ENCODE measurements at places on chromosomes 16 and 17.

- no peak for DNase-seq
Observed at GRCh38 chr16:19439483-19439882, 21.8 kb downstream of the TMC5 start.

DNA sequence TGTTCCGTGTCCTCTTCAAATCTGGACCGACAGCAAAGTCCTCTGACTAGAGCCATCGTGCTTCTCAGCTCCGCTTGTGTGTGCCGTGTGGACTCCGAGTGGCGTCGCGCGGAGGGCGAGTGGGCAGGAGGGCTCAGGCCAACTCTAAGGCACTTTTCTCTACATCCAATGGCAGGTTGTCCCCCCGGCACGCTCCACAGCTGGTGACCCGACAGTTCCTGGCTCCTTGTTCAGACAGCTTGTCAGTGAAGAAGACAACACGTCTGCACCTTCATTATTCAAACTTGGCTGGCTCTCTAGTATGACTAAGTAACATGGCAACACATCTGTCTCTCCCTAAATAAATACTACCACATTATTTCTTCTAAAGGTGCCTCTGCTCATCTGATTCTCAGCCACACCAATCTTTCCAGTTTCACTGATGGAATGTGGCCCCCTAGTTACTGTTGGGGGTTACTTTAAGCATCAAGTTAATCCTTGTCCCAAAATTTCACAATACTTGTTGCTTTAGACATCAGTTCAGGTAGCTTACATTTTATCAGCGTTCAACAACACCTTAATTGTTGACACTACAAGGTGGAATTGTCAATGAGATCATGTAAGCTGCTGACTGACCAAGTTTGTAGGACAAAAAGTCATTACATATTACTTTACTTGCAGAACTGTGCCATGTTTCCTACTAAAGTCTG lies 15.4 kb downstream of the COG1 start:
- DNase-seq, result no peak

DNA sequence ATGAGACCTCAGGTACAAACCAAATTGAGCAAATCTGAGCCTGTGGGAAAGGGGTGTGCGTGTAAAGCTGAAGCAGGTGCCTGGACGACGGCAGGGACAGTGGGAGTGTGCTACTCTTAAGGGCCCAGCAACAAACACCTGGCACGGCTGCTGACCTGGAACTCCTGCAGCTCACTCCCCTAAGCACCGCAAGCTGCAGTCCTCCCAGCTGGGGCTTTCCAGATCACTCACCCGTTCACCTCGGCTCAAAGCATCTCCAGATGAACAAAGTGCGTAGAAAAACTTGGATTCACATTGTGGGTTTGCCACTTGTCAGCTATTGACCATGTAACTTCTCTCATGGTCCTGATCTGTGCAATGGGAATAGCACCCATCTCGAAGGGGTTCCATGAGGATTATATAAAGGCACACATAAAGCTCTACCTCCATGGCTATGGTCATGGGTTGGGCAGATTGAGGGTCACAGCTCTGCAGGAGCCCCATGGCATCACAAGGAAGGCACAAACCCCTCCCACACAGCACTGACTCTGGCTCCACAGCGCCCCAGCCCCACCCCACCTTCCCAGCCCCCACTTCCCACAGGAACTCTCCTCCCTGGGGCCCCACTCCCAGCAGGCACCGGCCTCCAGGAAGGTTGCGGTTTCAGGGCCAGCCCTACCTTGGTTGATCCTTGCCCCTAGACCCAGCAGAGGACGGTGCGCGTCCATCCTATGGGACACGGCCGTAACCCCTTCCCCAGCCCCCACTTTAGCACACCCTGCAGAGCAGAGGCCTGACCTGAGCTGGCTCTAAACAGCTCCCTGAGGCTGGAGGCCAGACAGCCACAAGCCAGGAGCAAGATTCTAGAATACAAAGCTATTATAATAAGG lies 21.9 kb downstream of the ST3GAL2 start:
- no peak for DNase-seq

- DNase-seq, result peak; percentile 72
Observed at GRCh38 chr17:75878174-75878998, at the start of gene TRIM47. Gene TRIM47, minus strand, starts transcription at chr17:75878581. Its CDS starts 33 bp downstream, at chr17:75878548.

GRCh38 chr17:81190591-81190990 lies 24.6 kb upstream of the AATK start:
- DNase-seq, result no peak

GRCh38 chr17:6530324-6530920 lies 25.9 kb downstream of the PITPNM3 start:
- no peak for DNase-seq

GRCh38 chr17:67253384-67253783 lies 8.4 kb upstream of the HELZ start:
- peak; percentile 23 for DNase-seq

DNA sequence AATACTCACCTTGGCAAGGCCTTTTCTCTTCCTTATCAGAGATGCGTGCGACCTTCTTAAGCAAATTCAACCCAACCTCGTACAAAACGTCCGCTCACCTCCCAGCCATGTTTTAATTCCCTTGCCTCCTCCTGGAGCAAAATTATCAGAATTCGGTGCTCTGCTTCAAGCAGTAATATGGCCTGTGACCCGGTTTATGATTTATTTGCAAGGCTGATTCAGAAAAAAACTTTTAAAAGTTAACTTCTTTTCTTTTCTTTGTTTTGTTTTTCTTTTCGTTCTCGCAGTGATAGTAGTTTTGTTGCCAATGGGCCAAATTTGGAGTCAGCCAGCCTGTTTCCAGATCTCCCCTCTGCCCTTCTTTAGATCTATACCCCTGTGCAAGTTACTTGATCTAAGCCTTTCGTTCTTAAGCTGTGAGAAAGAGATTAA lies at the start of gene PHLPP2:
TSS of gene PHLPP2 (minus strand) at position 382 of the 432 bp plus-strand sequence. CDS start 9,906 bp downstream, outside the sequence.
- no peak for DNase-seq

GRCh38 chr17:61542027-61542426 lies 49.0 kb downstream of the NACA2 start:
- no peak for DNase-seq

DNA sequence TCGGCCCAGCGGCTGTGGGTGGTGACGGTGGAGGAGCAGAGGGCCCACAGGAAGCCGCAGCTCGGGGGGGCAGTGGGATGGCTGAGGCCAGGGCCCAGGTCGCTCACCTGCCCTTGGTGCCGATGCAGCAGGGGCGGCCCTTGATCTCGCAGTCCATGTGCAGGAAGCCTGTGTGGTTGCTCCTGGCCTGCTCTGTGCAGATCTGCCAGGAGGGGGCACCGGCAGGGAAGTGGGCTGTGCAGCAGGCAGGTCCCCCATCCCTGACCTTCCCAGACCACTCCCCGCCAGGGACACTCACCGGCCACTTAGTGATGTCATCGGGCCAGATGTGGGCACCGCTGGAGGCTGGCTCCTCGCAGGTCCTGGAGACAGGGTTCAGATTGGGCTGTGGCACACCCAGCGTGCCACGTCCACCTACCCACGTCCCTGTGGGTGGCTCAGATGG lies 6.2 kb downstream of the AANAT start:
- no peak for DNase-seq

GRCh38 chr17:19383681-19384470 lies 3.1 kb downstream of the MFAP4 start:
- DNase-seq, result peak; percentile 35

DNA sequence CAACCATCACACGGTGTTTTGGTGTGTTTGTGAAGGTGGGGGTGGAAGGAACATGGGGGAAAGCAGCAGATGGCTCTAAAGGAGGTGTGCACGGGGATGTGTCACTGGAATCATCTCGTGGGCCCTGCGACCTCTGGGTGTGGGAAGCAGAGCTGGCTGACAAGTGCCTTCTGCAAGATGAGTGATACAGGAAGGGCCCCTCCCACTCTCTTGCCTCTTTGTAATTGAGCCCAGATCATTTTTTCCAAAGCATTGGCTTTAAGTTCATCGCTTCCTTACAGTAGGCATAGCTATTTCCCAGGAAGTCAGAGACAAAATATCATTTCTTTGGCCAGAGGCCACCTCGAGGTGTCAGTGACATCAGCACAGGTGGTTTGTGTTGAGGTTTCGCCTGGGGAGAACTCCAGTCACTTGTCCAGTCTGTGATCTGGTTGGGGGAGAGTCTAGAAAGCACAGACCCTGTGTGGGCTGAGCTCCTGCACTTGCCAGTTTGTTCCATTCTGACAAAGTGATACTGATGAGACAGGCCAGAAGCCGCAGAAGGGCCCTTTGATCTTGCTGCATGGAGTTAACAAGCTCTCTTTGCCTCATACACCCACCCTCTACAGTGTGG lies 20.6 kb upstream of the SNTB2 start:
- DNase-seq, result peak; percentile 39
